IPS-NIHi11 (cell line): ENCODE measurements at places on chromosomes 3 and 15.

GRCh38 chr3:147426931-147427330 is 17.8 kb downstream of the ZIC1 start:
- no peak for DNase-seq

GRCh38 chr15:74365598-74366445 is 1.6 kb downstream of the CYP11A1 start:
- DNase-seq: peak; percentile 64

DNA sequence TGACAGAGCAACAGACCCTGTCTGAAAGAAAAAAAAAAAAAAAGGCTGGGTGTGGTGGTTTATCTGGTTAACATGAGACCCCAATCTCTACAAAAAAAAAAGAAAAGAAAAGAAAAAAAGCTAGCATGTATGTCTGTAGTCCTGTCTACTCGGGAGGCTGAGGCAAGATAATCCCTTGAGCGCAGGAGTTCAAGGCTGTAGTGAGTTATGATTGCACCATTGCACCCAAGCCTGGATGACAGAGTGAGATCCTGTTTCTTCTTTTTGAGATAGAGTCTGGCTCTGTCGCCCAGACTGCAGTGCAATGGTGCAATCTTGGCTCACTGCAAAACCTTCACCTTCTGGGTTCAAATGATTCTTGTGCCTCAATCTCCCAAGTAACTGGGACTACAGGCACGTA is 8.4 kb upstream of the DHX30 start:
- no peak for DNase-seq

DNA sequence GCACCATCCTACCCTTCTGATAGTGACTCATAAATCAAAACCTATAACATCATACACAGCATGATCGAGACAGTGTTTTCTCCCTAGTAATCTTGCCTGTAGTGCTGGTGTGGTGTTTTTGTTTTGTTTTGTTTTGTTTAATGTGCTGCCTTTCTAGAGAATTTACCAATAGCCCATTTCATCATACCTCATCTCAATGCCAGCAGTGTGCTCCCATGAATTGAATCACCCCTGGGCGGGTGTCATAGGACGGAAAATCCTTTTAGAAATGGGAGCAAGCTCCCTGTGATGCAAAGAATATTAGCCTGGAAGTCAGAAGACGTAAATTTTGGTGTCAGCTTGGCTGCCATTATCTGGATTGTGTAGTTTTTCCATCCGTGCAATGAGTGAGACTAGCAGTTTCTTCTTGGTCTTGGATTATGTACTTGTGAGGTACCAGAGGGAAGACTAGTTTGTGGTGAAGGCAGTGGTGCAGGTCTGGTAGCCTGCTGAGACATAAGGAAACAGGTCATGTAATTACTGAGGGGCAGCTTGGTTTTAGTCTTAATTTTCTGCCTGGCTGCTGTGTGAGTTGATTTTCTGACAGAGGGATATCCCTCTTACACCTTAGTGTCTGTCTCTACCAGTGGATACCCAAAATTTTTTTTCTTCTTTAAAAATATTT is 29.9 kb downstream of the IGSF10 start:
- no peak for DNase-seq

DNA sequence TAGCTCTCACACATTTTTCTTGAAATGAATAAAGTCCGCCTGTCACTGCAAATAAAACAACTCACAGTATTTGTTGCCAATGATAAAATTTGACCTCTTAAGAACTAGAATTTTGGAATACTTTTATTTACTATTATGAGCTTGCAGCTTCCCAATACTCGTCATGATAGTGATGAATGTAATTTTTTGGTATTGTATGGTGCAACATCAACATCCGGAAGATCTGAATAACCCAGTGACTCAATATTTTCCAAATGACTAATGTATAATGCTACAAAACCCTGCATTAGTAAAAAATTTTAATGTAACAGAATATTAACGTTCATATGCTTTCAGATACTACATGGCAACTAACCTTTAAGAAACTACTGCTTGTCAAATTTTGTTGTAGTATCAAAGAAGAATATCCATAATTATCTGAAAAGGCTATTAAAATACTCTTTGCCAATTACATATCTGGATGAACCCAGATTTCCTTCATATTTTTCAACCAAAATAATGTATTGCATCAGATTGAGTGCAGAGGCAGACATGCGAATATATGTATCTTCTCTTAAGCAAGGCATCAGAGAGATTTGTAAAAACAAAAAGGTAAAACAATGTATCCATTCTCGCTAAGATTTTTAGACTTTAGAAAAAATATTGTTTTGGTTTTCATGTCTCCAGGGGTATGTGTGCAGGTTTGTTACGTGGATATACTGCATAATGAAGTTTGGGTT is 95.3 kb downstream of the IGF2BP2 start:
- DNase-seq: no peak

- DNase-seq: peak; percentile 87
These were observed 44.8 kb upstream of the RNU6-1 start for GRCh38 chr15:67884514-67885174.

GRCh38 chr3:146839727-146840375 is 234.7 kb upstream of the PLSCR5 start:
- no peak for DNase-seq

- DNase-seq: no peak
These were observed 59.6 kb downstream of the C3orf38 start for GRCh38 chr3:88209356-88209755.

GRCh38 chr3:90052425-90052950 is 945.1 kb downstream of the EPHA3 start:
- no peak for DNase-seq

DNA sequence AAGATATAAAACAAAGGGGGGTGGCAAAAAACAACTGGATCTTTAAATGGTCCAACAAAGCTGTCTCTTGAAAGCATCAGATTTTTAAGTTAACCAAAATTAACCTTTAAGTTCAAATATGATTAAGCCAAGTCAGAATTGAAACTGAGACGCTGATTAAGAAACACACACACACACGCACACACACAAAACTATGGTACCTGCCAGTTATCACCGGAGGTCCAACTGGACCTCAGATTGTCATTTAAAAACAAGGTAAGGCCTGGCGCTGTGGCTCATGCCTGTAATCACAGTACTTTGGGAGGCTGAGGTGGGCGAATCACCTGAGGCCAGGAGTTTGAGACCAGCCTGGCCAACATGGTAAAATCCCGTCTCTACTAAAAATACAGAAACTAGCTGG is 10.4 kb downstream of the ARF4 start:
- no peak for DNase-seq

- peak; percentile 71 for DNase-seq
These were observed 6.6 kb downstream of the MAP2K5 start for GRCh38 chr15:67548862-67549651.

GRCh38 chr3:71089271-71089847 is 494.2 kb downstream of the FOXP1 start:
- DNase-seq: no peak

- DNase-seq: no peak
These were observed 123.3 kb upstream of the MME start for GRCh38 chr3:154956815-154957214.

DNA sequence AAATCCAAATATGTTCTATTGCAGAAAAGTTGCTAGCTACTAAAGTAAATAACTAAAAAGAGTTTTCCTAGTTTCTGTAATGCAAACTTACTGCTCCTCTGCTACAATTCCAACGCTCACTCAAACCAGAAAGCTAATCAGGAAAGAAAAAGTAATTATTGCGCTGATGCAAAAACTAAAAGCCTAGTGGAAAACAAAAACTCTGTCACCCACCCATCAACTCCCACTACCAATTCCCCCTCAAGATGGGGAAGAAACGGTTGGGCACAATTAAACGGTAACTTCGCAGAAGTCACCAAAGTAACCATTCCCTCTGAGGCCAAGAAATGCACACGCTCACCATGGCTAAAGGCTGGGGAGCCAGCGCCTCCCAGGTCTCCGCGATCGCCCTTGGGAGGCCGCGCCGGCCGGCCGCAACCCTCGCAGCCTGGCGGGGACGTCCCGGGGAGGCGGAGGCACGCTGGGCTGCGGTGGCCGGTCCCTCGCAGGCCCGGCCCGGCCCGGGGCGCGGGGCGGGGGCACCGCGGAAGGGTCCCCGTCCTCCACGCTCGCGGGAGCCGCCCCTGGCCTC is 684 bp downstream of the SLTM start:
- DNase-seq: peak; percentile 48

DNA sequence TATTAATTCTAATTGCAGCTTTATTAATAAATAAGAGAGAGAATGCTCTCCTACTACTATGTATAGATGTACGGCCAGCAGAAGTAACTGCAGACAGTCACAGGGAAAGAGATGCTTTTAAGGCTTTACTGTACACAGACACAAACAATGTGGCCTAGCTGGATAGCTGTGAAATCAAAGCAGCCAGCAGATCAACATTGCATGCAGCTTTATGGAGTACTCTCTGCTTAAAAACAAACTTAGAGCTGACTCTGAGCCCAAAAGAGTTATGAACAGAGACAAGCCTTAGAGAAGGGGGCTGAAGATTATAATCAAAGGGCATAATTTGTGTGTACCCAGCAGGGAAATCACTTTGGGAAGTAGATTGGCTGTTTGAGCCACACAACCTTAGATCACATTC is 47.2 kb downstream of the CADM2 start:
- DNase-seq: no peak
